ENCODE measurements at places on chromosomes 1 and 21.

DNA sequence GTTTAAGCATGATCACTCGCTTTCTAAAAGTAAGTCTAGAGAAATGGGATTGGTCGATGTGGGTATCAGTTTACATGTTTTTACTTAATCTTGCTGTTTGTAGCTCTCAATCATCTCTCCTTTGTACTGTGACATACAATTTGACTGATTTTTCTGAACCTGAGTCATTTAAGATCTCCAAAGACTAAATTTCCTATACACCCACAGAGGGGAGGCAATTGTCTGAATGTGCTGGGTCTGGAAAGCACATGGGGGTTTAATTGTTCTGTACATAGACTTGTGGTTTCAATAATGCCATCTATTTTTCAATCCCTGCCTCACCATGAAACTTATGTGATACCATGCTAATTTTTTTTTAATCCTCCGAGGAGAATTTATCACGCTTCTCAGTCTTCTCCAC is 65.8 kb downstream of the USP25 start:
- no peak for DNase-seq

DNA sequence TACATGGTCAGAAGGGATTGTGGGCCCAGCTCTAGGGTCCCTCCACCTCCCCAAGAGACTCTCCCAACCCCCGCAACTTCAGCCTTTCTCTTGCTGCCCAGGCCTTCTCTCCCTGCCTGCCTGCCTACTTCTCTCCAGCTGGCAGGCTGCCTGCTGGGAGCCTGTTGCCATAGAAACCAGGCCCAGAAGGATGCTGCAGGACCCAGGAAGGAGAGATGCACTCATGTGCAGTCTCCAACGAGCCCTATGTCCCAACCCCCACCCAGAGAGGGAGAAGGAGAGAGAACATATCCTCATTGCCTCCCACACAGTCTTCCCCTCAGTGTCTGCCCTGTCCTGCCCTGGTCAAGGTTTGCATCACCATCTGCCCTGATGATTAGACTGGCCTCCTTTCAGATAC is 10.8 kb upstream of the SMIM12 start:
- DNase-seq: no peak

- no peak for DNase-seq
These were observed 158.5 kb upstream of the ESRRG start for GRCh38 chr1:216881695-216882094.

- no peak for DNase-seq
These were observed 581 bp downstream of the ETV3 start for GRCh38 chr1:157137408-157138219.

GRCh38 chr1:243733670-243734307 is 116.3 kb downstream of the AKT3 start:
- DNase-seq: no peak

GRCh38 chr1:166031932-166032571 is 134.7 kb downstream of the FAM78B start:
- no peak for DNase-seq

DNA sequence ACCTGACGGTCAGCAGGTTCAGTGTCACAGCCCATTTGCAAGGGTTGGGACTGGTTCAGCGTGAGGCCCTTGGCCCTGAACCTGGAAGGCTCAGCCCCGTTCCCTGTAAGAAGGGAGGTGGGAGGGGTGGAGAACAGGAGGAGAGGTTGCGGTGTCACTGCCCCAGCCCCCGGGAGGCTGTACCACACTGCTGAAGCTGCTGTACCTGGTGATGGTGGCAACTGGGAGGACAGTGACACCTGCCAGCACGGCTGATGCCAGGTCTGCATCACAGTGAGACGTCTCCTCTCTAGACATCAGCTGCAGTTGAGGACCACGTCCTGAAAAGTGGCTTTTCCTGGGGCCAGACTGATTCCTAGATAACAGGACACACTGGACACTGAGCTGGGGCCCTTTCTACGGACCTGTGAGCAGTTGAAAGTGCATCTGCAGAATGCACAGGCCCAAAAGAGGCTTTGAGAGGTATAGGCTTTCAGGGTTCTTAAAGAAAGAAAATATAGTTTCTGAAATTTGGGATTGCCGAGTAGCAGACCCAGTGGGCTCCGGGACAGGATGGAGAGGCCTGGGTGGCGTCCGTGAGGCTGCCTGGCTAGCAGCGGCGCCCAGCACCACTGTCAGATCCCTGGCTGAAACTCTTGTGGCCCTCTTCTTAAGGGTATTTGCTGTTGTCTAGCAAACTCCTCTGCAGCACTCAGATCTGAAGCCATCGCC is 47.7 kb downstream of the COQ8A start:
- DNase-seq: no peak

- no peak for DNase-seq
These were observed 20.1 kb downstream of the PLCH2 start for GRCh38 chr1:2496087-2496622.

DNA sequence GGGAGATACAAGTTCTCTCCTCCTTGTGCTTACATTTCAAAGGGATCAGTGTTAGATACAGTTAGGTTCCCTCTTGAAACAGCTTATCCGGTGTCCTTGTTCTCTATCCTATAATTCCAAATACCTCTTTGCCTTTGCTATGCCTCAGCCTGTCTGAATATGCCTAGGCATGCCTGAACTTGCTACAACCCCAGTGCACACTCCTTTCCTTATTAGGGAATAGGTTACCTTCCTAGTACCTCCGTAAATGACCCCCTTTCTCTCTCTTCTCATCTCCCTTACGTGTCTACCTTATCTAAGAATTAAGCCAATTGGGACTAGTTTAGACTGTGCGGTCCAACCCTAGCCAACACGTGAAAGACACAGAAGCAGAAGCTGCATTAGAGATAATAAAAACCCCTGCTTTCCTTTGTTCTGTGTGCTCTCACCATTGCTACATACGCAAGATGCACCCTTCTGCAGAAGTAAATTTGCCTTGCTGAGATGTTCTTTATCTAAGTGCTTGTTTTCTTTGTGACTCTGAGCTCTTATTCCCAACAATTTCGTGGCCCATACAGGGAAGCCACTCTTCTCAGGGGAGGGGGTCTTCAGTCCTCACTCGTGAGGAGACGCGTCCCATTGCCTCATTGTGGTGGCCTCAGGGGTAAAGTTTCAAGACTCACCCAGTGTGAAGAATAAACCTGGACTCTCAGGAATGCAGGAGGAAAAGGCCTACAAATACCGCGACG is 802.1 kb downstream of the PLA2G4A start:
- no peak for DNase-seq

DNA sequence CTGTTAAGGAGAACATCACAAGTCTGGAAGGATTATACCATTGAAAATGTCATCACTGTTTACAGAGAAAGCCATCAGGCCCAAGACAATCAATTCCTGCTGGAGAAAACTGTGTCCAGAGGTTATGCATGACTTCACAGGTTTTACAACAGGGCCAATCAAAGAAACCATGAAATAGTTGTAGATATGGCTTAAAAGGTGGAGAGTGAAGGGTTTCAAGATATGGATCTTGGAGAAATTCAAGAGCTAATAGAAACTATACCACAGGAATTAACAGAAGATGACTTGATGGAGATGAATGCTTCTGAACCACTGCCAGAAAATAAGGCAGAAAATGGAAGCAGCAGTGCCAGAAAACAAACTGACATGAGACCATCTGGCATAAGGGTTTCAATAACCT is 30.2 kb downstream of the USP1 start:
- DNase-seq: no peak

GRCh38 chr1:111142356-111142975 is 2.4 kb downstream of the CEPT1 start:
- DNase-seq: no peak

- no peak for DNase-seq
These were observed 23.8 kb upstream of the CENPF start for GRCh38 chr1:214579183-214579582.

GRCh38 chr1:79364896-79365295 is 358.4 kb upstream of the ADGRL4 start:
- DNase-seq: no peak

DNA sequence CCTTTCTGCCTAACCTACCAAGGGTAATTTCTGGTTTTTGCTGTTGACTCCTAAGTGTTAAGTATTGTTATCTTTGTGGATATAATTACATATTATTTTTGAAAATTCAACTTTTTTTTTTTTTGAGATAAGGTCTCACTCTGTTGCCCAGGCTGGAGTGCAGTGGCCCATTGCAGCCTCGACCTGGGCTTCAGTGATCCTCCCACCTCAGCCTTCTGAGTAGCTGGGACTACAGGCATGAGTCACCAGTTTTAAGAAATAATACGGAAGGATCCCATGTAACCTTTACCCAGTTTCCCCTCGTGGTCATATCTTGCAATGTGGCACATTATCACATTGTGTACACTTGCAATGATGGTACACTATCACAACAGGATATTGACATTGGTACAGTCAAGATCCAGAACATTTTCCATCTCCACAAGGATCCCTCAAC is 3.1 kb downstream of the CHD1L start:
- no peak for DNase-seq

GRCh38 chr1:8599646-8600212 is 217.7 kb downstream of the RERE start:
- no peak for DNase-seq

- DNase-seq: no peak
These were observed 1.7 kb upstream of the MRPS15 start for GRCh38 chr1:36465731-36466369.

DNA sequence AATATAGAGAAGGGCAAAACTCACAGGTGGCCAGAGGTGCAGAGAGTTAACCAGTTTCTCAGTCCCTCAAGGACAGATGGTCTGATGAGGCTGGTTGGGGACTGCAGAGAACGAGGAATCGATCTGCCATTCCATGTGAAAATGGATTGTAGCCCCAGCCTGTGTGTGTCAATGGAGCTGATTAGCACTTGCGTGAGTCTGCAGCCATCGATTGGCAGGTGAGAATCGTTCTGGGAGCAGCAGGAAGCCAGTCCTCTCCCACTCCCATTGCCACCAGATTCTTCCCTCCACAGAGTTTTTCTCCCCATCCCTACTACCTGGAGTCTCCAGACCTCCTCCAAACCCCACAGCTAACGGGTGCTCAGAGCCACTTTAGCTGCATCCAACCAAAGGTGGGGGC is 18.3 kb upstream of the PSMB2 start:
- DNase-seq: no peak

DNA sequence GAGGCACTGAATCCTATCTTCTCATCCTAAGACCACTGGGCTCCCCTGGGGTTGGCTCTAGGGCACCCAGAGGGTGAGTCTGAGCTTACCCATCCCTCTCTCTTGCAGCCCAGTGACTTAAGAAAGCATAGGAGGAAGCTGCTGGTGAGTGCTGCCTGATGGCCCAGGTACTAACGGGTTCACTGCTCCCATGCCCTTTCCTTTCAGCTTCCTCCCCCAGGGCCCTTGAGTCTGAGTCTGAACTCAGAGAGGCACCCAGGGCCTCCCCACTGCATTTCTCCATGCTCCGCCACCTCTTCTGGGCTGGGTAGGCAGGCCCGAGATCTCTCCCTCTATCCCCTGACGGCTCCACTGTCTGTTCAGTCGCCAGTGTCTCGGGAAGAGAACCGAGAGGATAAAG is 29.7 kb downstream of the PPFIA4 start:
- DNase-seq: no peak

DNA sequence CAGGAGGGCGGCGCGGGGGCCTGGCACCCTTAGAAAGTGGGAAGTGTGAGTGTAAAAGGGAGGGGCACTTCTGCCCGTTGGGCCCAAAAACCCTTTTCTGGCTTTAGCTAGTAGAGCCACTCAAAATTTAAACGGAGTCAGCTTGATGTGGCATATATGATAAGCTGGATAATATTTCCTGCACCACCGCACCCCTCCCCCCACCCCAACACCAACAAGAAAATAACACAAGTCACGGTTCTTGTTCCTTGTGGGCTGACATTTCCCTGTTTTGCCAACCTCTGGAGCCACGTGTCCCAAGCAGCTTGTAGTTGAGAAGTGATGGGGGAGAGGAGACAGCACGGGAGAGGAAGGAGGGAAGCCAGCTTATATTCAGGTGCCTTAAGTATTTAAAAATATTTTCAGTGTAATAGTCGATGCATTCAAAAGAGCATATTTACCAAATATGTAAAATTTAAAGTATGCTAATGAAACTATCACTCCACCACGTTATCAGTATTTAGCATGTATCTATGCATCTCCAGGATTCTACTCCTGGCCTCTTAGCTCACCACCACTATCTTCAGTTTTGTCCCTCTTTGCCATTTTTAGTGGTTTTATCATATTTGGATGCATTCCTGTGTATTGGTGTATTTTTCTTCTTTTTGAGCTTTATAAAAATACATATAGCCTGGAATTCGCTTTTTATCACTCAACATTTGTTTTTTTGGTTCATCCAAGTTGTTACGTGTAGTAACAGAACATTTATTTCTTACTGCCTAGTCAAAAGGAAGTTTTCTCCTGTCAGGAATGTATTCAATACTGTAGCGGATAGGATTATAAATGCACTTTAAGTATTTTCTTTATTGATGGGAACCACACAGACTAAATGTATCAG is 773 bp upstream of the DDX59 start:
- DNase-seq: no peak

DNA sequence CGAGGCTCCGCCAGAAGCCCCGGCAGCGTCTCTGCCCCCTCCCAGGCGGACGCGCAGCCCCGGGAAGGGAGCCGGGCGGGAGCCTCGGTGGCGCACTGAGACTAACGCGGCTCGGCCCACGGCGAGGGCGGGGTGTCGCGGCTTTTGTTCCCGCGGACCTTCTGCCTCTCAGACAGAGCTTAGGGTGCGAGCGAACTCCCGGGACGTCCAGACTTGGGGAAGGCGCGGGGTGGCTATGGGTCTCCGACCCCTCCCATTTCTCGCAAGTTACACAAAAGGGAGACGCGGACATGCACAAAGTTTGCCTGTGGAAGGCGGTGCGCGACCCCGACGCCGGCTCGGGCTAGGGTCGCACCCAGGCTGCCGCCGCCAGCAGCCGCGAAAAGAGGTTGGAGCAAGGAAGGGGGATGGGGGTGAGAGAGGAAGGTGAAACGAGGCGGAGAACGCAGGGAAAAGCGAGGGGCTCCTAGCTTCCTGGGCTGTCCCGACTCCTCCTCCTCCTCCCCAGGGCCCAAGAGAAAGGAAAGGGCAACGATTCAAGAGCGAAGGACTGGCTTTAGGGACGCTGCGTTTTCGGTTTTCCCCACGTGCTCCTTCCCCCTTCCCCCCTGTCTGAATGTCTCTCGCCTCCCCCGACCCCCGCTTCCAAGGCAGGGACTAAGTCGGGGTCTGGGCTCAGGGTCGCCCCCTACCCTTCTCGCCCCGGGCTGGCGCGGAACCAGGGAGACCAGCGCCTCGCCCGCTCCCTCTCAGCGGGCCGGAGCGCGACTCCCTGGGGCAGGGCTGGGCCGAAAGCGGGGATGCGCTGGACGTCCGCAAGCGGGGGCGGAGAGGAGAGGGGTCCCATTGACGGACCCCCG is 729 bp downstream of the APP start:
- DNase-seq: no peak

GRCh38 chr1:16922885-16923431 is 1.2 kb downstream of the CROCC start:
- no peak for DNase-seq

- no peak for DNase-seq
These were observed at the start of gene FMO3 for GRCh38 chr1:171090604-171091003. FMO3 (plus strand) TSS chr1:171090905; CDS start chr1:171092659, 1,754 bp downstream.

DNA sequence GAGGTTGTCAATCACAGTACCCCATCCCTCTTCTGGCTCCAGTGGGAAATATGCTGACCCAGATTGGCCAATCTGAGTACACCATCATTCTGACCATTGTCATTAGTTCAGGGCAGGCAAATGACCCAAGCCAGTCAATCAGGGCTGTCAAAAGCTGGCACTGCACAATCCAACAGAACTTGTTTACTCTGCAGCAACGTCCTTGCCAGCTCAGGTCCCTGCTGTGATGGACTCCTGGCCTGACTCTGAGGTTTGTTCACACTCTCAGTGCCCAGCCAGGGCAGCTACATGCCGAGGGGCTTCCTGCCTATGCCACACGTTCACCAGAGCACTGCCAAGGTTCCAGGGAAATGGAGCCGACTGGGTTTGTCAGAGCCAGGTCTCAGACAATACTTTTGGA is 14.7 kb upstream of the OVAAL start:
- no peak for DNase-seq
